Fibroblast of skin of left quadriceps (primary cell): ENCODE measurements at places on chromosomes 12 and 14.
A peak's percentile ranks its signal among the peaks of the same experiment; 100 is the strongest.

GRCh38 chr12:3685830-3686229, 67.1 kb downstream of the CRACR2A start:
- DNase-seq, result no peak

DNA sequence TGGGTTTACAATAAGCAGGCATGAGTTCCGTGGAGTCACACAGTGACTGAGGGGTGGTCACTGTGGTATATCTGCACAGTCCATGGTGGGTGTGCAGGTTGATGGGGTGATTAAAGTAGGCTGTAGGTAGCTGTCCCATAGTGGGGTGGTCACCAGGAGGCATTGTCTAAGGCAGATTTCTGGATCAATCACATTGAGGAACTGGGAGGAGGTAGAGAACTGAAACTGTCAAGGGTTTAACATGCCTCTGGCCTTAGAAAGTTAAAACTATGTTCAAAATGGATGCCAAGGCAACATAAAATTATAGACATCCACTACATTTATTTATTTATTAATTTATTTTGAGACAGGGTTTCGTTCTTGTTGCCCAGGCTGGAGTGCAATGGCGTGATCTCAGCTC, 8.3 kb downstream of the ADCK1 start:
- DNase-seq, result no peak

DNA sequence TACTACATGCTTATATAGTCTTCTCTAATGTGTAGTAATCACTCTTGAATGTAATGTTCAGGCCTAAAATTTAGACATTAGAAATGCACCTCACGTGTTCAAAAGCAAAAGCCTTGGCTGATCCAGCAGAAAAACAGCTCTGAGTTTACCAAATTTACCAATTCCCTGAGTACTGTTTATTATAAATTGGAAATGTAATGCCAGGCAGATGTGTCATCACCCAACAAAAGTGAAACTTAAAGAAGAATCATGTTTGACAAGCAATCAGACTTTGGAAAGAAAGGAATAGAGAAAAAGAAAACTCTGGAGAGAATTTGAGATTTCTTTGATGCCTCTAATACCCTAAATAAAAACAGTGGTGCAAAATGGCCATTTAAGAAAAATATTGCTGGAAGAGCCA, 26.5 kb upstream of the STRAP start:
- no peak for DNase-seq

DNA sequence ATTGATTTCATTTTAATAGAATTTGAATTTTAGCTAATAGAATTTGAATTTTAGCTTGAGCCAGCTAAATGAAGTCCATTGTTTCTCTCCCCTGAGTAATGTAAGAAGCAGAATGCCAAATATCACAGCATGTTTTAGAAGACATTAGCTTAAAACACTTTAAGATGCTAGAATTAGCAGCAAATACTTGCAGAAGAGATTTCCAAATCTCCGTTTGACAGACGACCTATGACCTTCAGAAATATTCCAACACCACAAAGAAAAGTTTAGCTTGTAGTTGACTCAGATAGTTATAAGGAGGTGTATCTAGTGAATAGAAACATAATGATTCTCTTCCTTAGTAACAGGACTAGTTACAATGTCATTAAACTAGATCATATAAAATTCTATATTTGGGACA, 51.7 kb upstream of the MYF6 start:
- no peak for DNase-seq

GRCh38 chr12:115691123-115691522, 586.4 kb downstream of the MED13L start:
- DNase-seq, result no peak

- DNase-seq, result no peak
These were observed 36.0 kb downstream of the FBRSL1 start for GRCh38 chr12:132525833-132526455.

DNA sequence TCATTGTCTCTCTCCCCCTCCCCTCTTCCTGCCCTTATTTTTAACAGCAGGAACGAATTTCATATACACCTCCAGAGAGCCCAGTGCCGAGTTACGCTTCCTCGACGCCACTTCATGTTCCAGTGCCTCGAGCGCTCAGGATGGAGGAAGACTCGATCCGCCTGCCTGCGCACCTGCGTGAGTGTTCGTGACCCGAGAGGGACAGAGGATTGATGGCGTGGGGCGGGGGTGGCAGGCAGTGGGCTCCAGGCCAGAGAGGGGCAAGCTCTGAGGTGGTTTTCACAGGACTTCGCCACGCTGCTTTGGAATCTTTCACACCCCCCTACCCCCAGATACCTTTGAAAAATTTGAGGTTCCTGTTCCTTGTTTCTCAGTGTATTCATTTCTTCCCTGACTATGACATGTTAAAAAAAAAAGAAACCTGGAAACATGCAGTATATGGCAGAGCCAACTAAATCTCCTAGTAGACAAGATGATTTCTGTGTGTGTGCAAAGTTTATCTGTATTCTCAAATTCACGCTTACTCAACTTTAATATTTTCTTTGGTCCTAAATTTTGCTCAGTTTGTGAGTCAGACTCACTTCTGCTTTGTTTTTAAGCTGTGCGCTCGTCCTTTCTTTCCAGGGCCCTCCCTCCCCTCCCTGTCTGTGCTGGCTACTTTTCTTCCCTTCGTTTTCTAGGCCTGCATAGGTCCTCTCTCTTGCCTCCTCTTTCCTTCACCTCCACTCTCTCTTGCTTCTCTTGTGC, 103.1 kb downstream of the ETV6 start:
- DNase-seq, result no peak

- no peak for DNase-seq
These were observed 15.4 kb upstream of the PUS1 start for GRCh38 chr12:131913666-131914065.

- DNase-seq, result no peak
These were observed 113.2 kb downstream of the DENND5B start for GRCh38 chr12:31477687-31478086.

DNA sequence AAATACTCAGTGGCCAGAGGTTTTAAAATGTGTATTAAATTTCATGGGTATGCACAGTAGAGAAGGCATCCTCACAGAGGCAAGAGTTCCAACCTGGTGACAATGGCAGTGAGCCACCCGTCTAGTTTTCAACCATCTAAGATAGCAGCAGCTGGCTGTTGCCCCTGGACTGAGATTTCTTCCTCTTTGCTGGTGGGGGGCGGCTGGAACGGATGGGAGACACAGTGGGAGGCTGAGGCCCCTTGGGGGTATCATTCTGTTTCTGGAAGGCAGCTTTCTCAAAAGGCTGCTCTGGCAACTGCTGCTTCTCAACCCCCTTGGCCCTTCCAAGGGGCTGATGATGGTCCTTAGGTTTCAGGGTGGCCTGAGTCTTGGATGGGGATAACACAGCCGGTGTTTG, 1.0 kb upstream of the IFFO1 start:
- DNase-seq, result no peak

DNA sequence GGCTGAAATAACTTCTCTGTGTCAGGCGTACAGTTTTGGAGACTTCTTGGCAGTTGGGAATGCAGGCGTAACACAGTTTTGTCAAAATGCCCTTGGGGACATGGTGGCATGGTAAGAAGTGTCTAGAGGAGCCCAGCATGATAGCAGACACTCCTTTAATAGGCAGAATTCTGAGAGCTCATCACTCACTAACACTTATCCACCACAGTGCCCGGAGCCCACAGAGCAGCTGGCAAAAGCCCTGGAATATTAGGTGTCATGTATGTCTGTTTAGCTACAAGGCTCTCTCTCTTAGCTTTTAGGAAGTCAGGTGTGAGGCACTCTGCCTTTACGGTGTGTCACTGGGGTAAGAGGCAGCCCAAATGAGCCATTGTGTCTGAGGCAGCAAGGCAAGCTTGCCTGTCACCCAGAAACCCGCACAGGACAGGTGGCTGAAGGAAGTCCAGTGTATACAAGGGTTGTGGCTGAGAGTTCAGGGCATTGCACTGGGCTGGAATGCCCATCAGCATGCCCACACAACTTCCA, 96.3 kb downstream of the ESRRB start:
- no peak for DNase-seq

DNA sequence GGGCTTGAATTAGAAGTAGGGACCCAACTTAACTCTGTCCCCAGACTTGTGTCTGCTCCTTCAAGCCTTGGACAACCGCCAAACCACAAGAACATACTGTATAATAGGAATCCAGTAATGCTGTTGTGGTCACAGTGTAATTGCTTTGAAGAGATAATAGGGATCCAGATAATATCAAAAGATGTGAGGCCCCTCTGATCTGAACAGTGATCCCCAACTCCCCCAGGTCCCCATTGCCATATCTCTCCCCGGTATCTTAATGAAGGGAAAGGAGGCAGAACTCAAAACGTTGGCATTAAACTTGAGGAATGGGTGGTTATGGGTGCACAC, 8.5 kb upstream of the PLEKHH1 start:
- no peak for DNase-seq

- DNase-seq, result no peak
These were observed 1.1 kb downstream of the ATN1 start for GRCh38 chr12:6928703-6929407.

GRCh38 chr12:57837864-57838562, 8.5 kb downstream of the CTDSP2 start:
- peak; percentile 23 for DNase-seq

DNA sequence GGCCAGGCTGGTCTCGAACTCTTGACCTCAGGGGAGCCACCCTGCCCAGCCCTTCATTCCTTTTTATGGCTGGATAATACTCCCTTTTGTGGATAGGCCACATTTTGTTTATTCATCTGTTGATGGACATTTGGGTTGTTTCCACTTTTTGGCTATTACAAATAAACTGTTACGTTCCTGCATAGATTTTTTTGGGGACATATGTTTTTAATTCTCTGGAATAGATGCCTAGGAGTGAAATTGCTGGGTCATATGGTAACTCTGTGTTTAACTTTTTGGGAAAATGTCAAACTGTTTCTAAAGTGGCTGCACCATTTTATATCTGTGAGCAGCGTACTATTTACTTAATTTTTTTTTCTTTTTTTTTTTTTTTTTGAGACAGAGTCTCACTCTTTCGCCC, 9.8 kb downstream of the KMT5A start:
- no peak for DNase-seq

- peak; percentile 4 for DNase-seq
These were observed 23.1 kb upstream of the HELB start for GRCh38 chr12:66279123-66279712.

DNA sequence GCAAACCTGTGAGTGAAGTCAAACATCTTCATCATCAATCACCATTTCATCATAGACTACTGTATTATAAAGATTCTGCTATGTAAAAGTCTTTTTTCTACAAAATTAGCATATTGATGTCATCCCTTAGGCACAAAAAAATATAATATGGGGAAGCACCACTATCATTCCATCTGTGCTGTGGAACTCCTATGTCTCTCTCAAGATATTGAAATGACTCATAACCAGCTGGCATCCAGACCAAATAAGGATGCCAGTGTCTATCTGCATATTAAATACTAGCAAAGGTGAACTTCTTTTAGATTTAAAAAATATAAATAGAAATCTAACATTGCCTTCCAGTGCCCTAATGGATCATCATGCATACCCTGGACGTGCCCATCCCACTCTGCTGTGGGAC, 17.9 kb upstream of the DCAF5 start:
- DNase-seq, result no peak

DNA sequence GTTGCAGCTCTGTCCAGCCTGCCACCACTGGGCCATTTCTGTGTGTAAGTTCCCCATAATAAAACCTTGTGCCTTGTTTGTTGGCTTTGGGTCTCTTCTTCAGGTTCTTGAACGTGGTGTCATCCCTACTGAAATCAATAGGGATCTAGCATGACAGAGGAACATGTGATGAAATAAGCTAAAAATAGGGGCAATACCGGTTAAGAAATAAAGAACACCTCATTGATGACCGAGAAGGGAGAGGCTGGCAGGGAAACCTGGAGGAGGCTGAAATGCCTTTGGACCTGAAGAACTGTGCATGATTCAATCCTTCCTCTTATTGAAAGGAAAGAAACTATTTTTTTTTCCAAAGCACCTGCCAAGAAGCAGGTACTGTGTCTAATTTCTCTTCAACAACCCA, 172.3 kb downstream of the PPM1H start:
- DNase-seq, result no peak
